T-cell (primary cell): ENCODE measurements at places on chromosomes 5 and 9. TPM values are rescaled to one million over a fixed set of nuclear protein-coding genes. Genes with fewer than 3 reads are reported as not detected.

TRPM6 gene
- not detected for total RNA-seq

PCDHA9 gene
- not detected for total RNA-seq

AHRR gene
- 3.4 TPM for total RNA-seq

CATSPER3 gene
- 0.93 TPM for total RNA-seq

FTMT gene
- total RNA-seq, result not detected

GRXCR2 gene
- not detected for total RNA-seq

SOHLH1 gene
- total RNA-seq, result not detected

NOXA1 gene
- 11.1 TPM for total RNA-seq

SPTLC1 gene
- 42.3 TPM for total RNA-seq

BRD9 gene
- 83.0 TPM for total RNA-seq

ROR2 gene
- 0.28 TPM for total RNA-seq

KCNT1 gene
- 0.16 TPM for total RNA-seq

CAST gene
- total RNA-seq, result 216 TPM

ZDHHC11B gene
- total RNA-seq, result 7.1 TPM

OR2K2 gene
- total RNA-seq, result not detected

FOXE1 gene
- total RNA-seq, result not detected

RBM27 gene
- total RNA-seq, result 24.9 TPM

MAMDC4 gene
- 3.7 TPM for total RNA-seq

CXCL14 gene
- total RNA-seq, result not detected

C9orf153 gene
- 0.66 TPM for total RNA-seq

PHF24 gene
- not detected for total RNA-seq

FAT2 gene
- not detected for total RNA-seq

PDGFRB gene
- 0.32 TPM for total RNA-seq

PCDHGC4 gene
- 0.51 TPM for total RNA-seq

ERMP1 gene
- total RNA-seq, result 12.1 TPM

FOXD1 gene
- total RNA-seq, result 0.68 TPM

STPG3 gene
- total RNA-seq, result not detected
